Heart left ventricle (tissue), 16 donors: ENCODE measurements at places on chromosomes 1 and 21. TPM values are rescaled to one million over a fixed set of nuclear protein-coding genes. Genes with fewer than 3 reads are reported as not detected.

FCMR gene
- 4.3 TPM for total RNA-seq

DNA sequence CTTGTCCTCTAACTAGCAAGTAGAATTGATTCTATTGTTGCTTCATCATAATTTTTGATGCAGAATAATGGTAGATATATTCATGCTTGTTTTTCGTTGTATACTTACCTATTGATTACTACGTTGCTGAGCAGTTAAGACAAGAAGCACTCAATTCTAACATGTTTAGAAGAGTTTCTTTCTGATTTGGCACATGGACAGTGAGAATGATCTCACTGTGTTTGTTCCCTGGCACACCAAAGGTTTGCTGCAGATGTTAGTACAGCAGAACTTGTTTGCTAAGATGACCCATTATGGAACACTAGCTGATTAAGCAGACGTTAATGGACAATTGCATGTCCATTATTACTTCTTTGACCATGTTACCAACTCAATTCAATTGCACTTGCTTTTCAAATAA lies 184.7 kb upstream of the SGIP1 start:
- DNase-seq = no peak

DNA sequence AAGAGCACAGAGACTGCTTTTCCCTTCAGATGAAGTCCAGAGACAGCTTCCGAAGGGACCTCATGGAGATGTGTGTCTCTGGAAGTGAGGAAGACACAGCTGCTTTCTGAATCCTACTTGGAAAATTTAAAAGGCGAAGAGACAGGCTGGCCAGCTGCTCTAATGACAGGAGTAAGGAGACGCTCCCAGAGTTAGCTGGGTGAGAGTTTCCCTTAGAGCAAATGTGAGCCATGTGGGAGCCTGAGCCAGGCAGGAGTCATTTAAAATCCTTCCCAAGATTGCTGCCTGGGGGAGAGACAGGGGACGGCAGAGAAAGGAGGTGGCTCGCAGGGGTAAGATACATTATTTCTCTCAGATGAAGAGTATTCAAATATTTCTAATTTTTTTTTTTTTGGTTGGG lies 53.1 kb downstream of the ZNF326 start:
- DNase-seq = no peak

DNA sequence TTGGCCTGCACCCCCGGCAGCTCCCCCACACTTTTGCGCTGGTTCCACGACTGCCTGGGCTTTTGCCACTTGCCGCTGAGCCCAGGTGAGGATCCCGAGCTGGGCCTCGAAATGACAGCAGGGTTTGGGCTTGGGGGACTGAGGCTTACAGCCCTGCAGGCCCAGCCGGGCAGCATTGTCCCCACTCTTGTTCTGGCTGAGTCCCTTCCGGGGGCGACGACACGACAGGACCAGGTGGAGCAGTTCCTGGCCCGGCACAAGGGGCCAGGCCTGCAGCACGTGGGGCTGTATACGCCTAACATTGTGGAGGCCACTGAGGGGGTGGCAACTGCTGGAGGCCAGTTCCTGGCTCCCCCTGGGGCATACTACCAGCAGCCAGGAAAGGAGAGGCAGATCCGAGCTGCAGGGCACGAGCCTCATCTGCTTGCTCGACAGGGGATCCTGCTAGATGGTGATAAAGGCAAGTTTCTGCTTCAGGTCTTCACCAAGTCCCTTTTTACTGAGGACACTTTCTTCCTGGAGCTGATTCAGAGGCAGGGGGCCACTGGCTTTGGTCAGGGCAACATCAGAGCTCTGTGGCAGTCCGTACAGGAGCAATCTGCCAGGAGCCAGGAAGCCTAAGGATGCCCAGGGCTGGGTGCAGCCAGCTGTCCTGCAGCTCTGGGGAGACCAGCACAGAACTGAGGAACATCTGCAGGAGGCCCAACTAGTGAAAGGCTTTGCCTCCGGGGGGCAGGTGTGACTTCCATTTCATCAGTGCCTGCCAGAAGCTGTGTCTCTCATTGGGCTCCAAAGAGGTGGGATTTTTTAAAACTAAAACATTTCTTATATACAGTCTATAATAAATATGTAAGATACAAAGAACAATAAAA lies 1.2 kb downstream of the HPDL start:
- no peak for DNase-seq

GRCh38 chr1:222772996-222773379 lies 36.0 kb downstream of the FAM177B start:
- peak; percentile 41 for DNase-seq

ATP1A4 gene
- not detected for total RNA-seq

FCRL1 gene
- not detected for total RNA-seq
